H4 (cell line): ENCODE measurements at places on chromosomes 12 and 14.

DNA sequence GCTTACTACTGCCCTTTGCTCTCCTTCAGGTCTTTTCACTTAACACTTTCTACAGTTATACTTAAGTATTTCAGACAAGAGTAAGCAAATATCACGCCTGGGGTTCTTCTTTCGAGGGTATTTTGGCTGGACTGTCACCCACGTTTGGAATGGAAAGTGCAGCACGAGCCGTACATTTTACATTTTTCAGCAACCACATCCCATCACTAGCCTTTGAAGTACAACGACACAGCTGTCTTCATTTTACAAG, 349 bp upstream of the FAM177A1 start:
- no peak for DNase-seq

- DNase-seq, result no peak
Measured at GRCh38 chr12:12384571-12385340, 27.9 kb downstream of the BORCS5 start.

DNA sequence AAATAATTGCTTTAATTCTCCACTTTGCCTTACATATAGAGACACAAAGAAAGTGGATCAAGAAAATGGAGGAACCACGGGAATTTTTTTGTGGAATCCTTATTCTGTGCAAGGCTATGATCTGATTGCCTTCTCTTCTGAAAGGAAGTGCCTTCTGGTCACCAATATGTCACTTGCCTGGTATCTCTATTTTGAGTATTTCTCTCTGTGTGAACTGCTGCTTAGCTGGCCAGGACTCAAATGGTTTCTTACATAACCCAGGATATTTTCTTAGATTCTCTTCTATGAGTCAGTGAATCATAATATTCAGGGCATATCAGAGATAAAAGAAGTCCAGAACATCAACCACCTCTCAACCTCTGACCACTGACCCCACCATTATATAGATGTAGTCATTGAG, 156.1 kb downstream of the DIO2 start:
- no peak for DNase-seq

DNA sequence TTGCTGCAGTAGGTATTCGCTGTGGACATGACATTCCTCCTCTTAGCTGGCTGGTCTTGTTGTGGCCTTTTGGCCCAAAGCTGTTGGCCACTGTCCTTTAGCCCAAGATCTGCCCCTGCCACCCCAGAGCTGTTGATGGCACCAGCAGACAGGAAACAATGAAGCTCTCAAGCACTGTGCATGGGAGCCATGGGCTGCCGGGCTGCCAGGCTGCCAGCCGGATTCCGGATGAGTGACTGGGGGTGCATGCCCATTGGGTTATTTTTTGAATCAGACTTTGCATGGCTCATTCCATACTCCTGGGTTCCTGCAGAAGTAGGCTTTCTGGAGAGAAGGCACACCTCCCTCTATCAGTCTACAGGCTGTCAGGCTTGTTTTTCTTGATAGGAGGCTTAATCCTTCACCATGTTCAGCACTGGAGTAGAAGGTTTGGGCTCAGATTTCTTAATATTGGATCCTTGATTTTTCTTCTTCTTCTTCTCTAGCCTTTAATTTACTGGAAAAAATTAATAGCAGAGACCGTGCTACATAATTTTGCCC, 32.4 kb downstream of the MAX start:
- no peak for DNase-seq

- no peak for DNase-seq
Measured at GRCh38 chr14:75096959-75097358, 27.5 kb downstream of the ZC2HC1C start.

- no peak for DNase-seq
Measured at GRCh38 chr12:50841716-50842531, 802 bp upstream of the TMPRSS12 start.

DNA sequence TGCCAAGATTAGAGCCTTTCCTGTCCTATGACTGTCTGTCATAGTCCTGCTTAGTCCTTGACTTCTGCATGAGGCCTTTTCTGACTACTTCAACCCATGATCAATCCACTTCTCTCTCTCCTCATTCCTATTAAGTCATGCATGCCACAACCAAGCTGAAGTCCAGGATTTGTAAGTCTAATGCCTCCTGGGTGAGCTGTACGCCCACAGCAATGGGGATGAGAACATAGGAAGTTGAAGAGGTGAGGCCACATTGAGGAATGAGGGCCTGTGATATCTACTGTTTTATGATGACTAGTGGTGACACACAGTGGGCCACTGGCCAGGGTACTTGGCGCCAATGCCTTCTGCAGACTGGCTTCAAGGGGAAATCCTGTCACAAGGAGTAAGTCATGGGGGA, 994.1 kb upstream of the TMEM132C start:
- DNase-seq, result peak; percentile 27

DNA sequence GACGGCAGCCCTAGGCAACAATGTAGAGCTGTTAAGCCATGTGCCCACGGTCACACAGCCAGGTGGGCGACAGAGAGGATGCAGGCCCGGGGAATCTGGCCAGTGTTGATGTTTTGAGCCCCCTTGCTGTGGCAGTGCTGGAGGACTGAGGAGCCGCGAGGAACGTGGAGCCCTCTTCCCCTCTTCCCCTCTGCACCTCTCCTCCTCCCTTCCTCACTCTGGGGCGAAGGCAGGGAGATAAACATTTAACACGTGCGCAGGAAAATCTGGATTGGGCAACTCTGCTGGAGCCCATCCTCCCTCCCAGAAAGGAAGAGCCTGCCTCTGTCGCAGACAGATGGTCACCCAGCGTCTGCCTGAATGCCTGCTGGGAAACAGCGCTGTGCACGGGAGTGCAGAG, 376.8 kb downstream of the FUT8 start:
- DNase-seq, result no peak

DNA sequence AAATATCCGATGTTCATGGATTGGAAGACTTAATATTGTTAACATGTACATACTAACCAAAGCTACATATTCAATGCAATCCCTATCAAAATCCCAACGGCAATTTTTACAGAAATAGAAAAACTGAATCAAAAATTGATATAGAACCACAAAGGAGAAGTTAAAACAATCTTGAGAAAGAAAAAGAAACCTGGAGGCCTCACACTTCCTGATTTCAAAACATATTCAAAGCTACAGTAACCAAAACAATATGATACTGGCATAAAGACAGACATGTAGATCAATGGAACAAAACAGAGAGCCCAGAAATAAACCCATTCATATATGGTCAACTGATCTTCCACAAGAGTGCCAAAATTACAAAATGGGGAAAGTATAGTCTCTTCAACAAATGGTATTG, 5.4 kb upstream of the PELI2 start:
- DNase-seq, result no peak

DNA sequence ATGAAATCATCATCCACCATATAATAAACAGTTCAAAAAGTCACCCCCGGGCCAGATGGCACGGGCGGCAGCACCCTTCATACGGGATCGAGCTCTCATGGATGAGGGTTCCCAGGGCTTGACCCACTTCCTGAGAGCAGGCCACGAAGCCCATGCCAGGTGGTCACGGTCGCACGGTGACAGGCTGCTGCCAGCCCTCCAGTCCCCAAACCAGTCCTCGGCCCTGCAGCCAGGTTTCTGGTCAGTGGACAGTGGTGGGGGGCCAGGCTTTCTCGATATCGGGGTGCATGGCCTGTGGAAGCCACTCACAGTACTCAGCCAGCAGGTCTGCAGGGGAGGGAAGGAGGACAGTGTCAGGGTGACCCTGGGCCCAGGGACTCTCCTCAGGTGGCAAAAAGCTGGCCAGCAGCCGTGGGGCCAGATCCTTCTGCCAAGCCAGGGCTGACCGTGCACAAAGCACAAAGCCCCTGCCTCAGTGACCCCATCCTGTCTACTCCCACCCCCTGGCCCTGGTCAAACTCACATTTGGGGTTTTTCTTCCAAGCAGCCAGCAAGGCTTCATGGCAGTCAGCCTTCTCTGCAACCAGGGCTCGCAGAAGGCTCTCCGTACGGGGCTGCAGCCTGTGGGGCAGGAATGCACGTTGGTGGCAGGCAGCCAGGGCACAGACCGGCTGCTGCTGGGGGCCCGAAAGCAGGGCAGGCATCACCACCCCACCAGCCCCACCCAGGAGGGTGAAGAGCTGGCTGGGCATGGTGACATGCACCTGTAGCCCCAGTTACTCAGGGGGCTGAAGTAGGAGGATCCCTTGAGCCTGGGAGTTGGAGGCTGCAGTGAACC, 33.3 kb upstream of the UBC start:
- no peak for DNase-seq

DNA sequence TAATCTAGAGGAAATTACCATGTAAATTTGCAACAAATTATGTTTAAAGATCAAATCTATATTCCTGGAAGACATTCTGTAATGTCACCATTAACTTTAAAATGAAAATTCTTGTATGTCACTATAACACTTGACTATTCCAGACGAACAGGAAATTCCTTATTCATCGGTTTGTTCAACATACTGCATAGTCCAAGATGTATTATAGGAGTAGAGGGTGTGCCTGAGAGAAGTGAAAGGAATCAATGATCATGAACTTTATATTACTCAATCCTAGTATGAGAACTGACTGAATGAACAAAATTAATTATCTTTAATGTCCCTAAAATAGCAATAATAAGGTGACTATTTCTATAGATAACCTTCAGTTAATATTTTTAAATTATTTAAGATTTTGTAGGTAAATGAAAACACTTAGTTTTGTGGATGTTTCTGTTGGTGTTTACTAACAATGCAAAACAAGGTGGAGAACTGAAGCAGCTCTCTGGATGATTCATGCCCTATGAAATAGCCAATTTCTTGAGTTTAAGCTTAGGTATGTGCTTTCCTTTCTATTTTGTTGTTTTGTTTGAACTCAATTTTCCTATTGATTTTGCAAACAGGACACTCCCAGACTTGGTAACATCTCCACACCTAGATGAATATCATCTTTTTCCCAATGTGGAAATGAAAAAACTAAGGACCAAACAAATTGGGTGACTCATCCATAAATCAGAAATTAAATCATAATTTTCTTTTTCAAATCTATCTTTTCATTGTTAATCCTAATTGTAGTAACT, 18.2 kb upstream of the ITPR2 start:
- no peak for DNase-seq

DNA sequence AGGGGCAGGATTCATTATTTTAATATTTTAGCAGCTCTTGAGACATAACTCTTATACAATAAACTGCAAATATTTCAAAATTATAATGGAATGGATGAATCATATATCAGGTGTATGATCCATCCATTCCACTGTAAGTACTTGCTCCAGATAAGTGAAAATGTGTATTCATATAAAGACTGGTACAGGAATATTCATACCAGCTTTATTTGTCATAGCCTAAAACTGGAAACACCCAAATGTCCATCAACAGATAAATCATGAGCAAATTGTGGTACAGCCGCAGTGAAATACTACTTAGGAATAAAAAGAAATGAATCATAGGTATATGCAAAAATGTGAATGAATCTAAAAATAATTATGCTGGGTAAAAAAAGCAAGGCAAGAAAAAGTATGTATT, 263.6 kb upstream of the SYT10 start:
- no peak for DNase-seq

DNA sequence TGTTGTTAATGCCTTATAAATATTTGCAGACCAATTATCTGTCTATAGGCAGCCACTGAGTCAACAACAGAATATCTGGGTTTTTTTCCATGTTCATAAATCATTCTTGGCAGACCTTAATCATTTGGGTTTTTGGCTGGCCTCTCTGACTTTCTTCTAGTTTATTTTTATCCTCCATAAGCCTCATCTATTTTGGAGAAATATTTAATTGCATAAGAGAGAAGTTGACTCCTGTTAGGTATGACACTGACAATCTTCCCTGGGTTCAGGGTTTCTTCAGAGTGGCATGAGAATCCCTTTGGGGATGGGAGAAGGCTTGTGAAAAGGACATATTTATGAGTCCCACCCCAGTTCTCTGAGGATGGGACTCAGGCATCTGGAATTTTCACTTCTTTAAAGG, 299.8 kb downstream of the NRXN3 start:
- DNase-seq, result no peak

- no peak for DNase-seq
Measured at GRCh38 chr14:68610251-68610793, 182.5 kb downstream of the ZFP36L1 start.

DNA sequence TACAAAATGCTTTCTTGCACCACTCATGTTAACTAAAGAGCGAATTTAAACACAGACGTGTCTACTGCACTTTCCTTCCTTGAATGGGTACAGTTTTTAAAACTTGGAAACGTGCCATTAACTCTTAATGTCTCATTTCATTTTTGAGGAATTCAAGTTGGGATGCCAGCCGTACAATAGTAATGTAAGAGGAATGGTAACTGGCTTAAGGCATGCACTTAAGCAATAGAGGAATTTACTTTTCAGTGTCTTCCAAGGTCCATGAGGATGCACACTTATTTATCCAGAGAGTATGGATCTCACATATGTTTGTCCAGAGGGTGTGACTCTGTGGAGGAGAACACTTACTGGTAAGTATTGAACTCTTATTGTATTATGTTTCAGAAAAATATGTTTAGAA, 52.9 kb downstream of the PPP4R4 start:
- no peak for DNase-seq

GRCh38 chr12:69430942-69431590, 39.1 kb upstream of the FRS2 start:
- no peak for DNase-seq
